ENCODE measurements at places on chromosomes 2 and 18.

- DNase-seq: no peak
Measured at GRCh38 chr2:241558532-241559322, at the start of gene BOK. Gene BOK (plus strand): TSS chr2:241558745. CDS start chr2:241559484, 739 bp downstream.

- DNase-seq: no peak
Measured at GRCh38 chr2:176745543-176746200, 466.9 kb upstream of the HNRNPA3 start.

GRCh38 chr2:180819106-180819505 is 161.3 kb upstream of the UBE2E3 start:
- DNase-seq: no peak

- no peak for DNase-seq
Measured at GRCh38 chr2:75589391-75590105, 28.8 kb upstream of the EVA1A start.

- DNase-seq: no peak
Measured at GRCh38 chr2:54680397-54681041, 42.9 kb upstream of the EML6 start.

DNA sequence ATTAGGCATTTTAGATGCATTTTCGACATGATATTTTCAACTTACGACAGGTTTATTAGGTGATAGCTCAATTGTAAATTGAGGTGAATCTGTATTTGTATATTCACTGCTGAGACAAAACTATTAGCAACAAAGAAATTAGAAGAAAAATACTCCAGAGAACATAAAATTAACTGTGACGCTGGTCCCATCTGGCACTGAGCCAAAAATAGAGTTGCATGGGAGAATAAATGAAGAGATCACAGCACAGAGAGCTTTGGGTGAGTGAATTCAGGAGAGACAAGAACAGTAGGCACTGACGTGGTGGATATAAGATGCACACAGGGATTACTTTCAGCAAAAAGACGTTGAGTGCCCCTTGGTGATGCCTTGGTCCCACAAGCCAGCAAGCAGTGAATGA is 306.2 kb upstream of the RAB6C start:
- DNase-seq: no peak

GRCh38 chr2:135913727-135914365 is 37.6 kb upstream of the MCM6 start:
- DNase-seq: peak; percentile 51

DNA sequence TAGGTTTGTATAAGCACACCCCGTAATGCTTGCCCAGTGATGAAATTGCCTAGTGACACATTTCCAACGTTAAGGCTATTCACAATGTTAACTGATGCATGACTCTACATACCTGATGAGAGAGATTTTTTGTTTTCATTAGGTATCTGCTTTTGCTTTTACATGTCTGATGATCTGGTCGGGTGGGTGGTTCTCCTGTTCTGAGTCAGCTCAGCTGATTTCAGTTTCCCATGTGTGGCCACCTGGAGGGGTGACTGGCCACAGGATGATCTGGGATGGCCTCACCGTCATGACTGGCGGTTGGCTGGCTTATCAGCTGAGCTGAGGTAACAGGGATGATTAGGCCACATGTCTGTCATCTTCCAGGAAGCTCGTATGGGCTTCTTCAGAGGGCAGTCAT is 33.8 kb upstream of the ACYP2 start:
- DNase-seq: no peak

DNA sequence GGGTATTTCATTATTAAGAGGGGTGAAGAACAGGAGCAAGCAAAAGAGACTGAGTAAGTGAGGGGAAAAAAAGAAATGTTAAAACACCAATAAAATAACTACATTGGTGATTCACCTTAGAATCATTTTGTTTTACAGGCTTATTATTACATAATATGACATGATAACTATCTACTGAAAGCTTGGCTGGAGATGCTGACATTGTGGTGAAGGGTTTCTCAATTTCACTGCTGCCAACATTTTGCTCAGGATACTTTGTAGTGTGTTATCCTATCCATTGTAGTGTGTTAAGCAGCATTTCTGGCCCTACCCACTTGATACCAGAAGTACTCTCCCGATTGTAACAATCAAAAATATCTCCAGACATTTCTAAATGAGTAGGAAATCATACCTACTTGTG is 1564.6 kb upstream of the NXPH2 start:
- DNase-seq: no peak

- DNase-seq: no peak
Measured at GRCh38 chr2:138209009-138209408, 244.7 kb downstream of the HNMT start.

DNA sequence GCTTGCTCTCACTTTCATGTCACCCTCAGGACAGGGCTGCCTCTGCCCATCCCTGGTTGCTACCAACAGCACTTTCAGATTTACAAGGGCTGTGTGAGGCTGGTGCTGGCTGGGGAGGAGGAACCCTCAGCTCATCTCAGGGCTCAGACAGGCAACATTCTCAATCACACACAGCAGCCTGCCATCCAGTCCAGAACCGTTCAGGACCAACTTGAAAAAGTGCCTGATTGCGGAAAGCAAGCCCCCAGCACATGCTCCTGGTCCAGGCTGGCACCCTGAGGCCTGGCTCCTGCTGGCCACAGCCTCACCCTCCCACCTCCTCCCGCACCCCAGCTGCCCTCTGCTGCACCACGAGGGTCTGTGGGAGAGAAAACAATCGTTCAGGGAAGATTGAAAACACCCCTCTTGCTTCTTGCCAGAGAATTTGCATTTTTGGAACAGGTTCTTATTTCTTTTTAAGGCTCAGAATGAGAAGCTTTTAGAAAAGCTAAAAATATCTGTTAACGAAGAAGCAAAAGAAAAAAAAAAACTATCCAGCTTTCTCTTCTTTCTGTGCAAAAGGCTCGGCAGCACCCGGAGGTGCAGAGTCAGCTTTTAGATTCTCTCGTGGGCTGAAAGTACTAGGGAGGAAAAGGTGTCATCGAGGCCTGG is 403.8 kb upstream of the ID2 start:
- no peak for DNase-seq

DNA sequence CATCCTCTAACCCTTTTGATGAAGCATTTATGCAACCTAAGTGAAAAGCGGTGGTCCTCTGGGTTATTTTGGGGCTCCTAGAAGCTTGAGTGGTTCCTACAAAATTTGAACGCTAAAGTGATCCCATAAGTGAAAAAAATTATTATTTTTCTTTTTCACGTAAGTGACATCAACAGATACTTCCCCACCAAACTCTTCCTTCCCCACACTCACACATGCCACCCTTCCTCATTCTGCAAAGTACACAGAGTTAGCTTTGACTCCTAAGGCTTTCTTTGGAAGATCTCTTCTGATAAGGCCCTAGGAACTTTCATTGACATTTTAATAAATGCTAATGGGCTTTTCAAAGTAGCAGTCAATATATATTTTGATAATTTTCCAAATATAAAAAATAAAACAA is 109.7 kb downstream of the DOCK10 start:
- no peak for DNase-seq

DNA sequence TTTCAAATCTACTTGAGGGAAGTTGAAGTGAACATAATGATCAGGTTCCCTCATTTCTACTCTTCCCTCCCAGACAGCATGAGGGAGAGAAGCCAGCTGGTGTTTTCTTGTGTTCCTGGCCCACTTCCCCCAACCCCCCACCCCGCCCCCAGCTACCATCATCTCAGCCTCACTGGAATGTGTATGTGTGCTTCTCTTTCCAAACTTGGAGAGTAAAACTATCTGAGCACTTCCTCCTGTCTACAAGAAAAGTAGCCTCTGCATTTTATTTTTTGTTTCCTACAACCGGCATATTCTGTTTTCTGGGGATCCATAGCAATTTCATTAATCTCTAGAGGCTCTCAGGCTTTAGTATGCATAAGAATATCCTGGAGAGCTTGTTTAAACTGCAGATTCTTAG is 53.6 kb upstream of the GRHL1 start:
- DNase-seq: no peak

Measured in hematopoietic multipotent progenitor cell (in vitro differentiated cells).